T follicular helper cell (primary cell): ENCODE measurements at places on chromosomes 16 and 17.

GRCh38 chr17:53101706-53102105 lies 721.0 kb upstream of the KIF2B start:
- DNase-seq: no peak

DNA sequence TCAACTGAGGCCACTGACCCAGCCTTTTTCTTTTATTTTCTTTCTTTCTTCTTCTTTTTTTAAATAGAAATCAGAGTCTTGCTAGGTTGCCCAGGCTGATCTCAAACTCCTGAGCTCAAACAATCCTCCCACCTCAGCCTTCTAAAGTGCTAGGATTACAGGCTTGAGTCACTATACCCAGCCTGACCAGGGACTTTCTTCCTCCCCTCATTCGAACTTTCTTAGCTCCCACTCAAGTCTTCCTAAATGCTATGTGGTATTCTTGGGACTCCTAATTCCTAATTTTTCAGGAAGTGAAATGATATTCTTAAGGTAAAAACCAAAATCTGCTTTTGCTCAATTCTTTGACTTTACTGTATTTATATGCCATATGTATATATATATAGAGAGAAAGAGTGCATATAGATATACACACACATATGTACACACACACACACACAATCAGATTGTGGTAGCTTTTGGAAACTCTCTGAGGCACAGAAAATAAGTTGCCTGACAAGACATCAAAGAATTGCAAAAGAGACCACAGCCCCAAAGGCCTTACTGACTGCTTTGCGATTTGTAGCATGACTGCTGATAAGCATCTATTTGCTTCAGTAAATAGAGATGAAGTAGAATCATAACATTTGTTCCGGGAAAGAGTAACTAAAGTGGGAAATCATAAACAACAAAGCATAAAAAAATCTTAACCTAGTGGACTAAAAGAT lies 9.5 kb upstream of the AMZ2 start:
- no peak for DNase-seq

GRCh38 chr16:13553453-13553985 lies 366.4 kb upstream of the ERCC4 start:
- no peak for DNase-seq

DNA sequence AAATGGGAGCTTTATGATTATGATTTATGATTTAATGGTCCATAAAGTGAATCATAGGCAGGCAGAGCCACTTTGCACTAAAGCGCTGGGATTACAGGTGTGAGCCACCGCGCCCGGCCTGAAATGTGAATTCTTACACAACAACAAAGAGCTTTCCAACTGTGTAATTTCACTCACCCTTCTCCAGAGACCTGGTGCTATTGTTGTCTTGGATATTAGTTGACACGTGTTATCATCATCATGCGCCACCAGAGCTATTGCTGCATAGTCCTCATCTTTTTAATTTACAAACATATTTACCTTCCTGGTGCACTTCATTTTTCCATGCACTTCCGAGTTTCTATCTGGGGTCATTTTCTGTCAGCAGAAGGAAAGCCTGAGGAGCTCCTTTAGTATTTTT lies 4.8 kb upstream of the UTS2R start:
- DNase-seq: no peak

GRCh38 chr17:56594320-56595107 lies 1.0 kb downstream of the NOG start:
- peak; percentile 7 for DNase-seq

- DNase-seq: no peak
Observed at GRCh38 chr16:71974068-71974818, 26.0 kb downstream of the PKD1L3 start.

- no peak for DNase-seq
Observed at GRCh38 chr16:85462714-85463611, 150.2 kb upstream of the GSE1 start.

DNA sequence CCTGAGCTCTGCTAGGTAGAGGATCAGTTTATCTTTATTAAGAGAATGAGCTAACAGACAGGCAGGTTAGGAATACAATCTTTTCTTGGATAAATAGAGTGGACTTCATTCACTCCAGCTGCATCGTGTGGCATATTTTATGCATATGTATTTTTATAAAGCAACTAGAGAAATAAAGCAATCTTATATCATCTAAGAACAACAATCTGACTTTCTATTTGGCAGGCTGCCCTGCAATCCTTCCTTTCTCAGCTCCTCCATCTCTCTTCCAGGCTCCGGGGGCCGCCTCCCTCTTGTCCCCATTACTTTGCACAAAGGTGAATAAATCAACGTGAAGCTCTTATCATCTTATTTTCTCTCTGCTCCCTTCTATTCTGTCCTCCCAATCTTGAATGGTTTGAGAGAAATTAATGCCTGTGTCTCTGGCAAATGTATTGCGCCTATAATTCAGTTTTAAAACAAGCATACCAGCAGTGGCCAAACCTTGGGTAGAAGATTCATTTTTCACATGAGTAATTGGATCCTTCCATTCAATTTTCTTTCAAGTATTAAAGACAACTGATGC lies 64.5 kb downstream of the HS3ST3A1 start:
- no peak for DNase-seq

DNA sequence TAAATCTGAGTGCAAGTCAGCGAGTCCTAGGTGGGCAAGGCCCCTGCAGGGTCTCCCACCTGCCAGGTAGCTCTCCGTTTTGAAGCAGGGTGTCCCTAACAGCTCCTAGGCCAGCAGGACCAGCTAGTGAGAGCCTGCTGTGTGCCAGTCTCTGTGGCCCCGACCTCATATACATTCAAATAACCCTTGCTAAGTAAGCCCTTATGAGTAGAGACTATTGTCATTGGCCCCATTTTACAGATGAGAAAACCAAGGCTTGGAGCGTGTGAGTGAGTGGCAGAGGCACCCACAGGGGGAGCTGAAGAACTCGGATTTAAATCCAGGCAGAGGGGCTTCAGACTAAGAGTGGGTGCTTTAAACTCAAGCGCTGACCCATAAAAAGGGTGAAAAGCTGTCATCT lies 39.7 kb upstream of the EMP2 start:
- DNase-seq: no peak

GRCh38 chr17:82592767-82593589 lies 55.3 kb downstream of the WDR45B start:
- peak; percentile 59 for DNase-seq

DNA sequence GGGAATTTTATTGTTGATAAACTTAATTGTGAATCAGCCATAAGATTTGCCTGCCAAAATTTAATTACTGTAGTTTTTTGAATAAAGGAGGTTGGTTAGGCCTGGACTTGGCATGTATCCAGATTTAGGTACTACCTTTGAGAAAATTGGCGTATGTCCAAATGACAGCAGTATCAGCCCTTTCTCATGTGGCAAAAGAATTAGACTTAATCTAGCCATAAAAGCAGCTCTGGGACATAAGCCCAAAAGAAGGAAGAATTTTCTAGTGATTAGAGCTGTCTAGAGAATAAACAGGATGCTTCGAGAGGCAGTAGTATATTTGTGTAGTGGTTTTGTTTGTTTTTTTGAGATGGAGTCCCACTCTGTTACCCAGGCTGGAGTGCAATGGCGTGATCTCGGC lies 27.7 kb downstream of the PPM1E start:
- DNase-seq: no peak

DNA sequence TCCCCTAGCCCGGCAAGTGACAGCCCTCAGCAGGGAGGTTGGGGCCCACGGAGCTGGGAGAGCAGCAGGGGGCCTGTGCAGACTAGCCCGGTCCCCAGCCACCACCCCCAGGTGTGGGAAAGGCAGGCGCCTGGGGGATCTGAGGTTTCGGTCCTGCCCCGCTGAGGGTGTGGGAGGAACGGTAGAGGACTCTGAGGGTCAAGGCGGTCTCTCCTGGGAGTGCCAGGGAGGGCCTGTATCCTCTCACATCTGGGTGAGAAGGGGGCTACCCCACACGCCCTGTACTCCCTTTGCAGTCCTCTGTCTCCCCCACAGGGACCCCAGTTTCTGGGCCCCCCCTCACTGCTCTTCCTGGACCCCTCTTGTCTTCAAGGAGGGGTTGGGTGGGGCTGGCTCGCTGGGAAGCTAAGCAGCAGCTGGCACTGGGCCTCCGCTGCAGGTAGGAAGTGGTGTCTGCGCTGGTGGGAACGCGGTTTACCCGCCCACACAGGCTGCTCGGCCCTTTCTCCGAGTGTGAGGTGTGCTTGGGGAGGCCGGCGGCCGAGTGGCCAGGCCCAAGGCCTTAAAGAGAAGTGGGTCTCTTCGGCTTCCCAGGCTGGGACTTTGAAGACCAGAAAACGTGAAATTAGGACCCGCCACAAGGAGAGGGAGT lies 15.4 kb downstream of the CD7 start:
- DNase-seq: no peak

DNA sequence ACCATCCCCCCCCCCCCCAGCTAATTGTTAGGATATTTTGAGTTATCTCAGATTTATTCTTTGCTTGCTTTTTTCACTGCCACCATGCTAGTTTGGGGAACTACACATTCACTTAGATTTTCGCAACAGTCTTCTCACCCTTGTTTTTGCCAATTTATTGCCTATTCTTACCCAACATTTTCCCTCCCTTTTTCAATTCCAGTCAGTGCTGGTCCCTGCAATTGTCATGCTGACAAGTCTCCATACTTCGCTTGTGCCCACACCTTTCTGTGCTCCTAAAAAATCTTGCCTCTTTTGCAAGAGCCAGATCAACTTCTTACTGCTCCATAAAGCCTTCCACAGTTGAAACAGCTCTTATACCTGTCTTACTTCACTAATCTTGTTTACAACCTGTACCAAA lies 16.3 kb downstream of the TNRC6A start:
- DNase-seq: no peak

GRCh38 chr16:83623892-83624291 lies 183.9 kb upstream of the HSBP1 start:
- DNase-seq: no peak

GRCh38 chr16:78474762-78475161 lies 375.3 kb downstream of the WWOX start:
- DNase-seq: no peak

DNA sequence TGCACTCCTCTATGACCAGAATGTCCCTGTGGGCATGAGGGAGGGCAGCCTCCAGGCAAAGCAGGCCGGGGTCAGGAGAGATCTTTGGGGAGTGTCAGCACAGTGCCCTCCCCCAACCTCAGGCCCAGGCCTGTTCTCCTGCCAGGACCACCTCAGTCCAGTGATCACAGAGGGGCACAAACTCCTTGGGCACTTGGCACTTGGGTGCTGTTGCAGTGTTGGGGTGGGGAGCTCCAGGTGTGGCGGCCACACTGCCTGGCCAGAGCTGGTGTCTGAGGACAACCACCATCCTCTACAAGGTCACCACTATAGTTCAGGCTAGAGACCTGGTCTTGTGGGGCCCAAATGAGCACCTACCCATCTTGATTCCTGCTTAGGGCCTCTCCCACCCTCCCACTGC lies 37.2 kb downstream of the SMPD3 start:
- DNase-seq: no peak

- no peak for DNase-seq
Observed at GRCh38 chr17:61009663-61010062, 332.0 kb downstream of the BCAS3 start.

DNA sequence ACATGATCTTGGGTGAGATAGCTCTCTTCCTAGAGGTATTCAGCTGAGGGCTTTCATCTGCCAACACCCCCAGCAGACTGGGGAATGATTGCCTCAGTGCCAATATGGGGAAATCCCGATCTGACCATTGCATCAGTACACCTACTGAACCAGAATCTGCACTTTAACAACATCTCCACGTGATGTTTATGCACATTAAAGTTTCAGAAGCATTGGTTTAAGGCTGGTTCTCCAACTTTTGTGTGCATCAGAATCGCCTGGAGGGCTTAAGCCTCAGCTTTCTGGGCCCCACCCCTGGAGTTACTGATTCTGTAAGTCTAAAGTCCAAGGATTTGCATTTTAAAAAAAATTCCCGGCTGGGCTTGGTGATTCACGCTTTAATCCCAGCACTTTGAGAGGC lies 123.6 kb upstream of the MED13 start:
- DNase-seq: no peak

DNA sequence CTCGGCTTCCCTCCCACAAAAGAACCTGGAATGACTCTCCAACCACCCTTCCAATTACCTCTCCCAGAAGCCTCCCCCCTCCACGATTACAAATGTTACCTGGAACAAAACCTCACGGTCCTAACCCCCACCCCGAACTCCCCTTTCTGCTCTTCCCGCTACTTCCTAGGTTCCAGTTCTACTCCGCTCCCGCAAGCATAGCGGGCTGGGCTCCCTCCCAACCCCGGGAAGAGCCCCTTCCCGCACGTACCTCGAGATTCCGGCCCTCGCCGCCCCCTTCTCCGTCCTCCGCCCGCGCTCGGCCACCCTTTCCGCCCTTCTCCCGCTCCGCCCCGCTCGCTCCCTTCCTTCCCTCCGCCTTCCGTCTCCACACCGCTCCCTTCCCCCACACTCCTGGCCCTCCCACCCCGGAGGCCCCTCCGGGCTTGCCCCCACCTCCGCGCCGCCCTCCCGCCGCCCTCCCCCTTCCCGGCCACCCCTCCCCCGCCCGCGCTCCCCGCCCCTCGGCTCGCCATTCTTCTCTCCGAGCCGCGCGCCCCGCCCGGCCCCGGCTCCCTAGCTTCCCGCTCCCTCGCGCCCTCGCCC lies 457 bp downstream of the CHTF8 start:
- peak; percentile 61 for DNase-seq

GRCh38 chr16:81620796-81621195 lies 158.3 kb upstream of the PLCG2 start:
- no peak for DNase-seq

DNA sequence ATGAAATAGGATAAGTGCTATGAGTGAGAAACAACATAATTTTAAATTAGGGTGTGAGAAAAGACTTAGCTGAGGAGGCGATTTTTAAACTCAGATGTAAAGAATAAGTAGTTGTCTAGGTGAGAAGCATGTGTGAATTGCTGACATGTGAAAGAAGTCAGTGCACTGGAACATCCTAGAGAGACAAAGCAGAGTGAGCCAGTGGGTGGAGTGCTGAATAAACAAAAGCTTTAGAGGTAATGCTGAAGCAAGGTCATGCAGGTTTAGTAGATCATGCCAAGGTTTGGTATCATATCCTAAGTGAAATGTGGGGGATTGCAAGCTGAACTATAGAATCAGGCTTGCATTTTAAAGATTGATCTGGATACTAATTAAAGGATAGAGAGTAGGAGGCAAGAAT lies 89.4 kb downstream of the KIF2B start:
- no peak for DNase-seq

GRCh38 chr17:69058165-69058564 lies 2.6 kb downstream of the ABCA9 start:
- no peak for DNase-seq

DNA sequence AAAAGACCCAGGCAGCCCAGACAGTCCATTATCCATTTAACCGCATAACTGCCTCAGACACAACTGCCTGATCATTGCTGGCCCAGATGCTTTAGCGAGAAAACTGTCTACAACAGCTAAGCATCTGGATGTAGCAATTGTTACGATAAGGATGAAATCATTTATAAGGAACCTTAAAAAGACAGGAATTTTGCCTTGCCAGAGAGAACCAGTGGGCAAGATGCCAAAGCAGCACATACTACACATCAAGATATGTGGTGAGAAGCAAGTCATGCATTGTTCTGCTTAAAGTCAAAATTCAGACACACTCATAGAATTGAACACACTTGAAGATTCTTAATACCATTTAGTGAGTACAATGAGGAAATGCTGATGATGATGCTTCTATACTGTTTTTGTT lies 1525.3 kb downstream of the CDH8 start:
- no peak for DNase-seq

- no peak for DNase-seq
Observed at GRCh38 chr17:77370586-77370985, 229.8 kb downstream of the SEC14L1 start.

GRCh38 chr16:28000314-28001169 lies 63.0 kb downstream of the GSG1L start:
- no peak for DNase-seq
